ENCODE measurements at places on chromosomes 7 and 10. TPM values are rescaled to one million over a fixed set of nuclear protein-coding genes. Genes with fewer than 3 reads are reported as not detected.
A peak's percentile ranks its signal among the peaks of the same experiment; 100 is the strongest.

NKX1-2 gene
- not detected for polyA plus RNA-seq

DNA sequence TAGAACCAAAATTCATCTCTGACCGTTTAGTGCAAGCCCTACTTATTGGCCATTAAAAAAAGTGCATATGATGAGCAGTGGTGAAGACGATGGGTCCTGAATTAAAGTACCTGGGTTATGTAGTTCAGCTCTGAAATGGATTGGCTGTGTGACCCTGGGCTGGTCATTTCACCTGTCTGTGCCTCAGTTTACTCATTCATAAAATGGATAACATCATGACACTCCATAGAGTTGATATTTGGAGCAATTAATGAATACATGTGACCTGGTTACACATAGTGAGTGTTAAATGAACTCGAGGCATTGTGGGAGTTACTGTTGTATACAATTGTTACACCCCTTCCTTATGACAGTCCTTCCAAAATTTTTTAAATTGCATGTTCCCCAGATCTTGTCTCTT is 9.1 kb downstream of the MAP3K8 start:
- H3K27ac ChIP-seq, result no peak overlapping the region
- peaks cover 15% of the 10 kb centered on the region for H3K36me3 ChIP-seq
- no peaks in the 10 kb centered on the region for H3K27me3 ChIP-seq
- H3K4me3 ChIP-seq, result no peak overlapping the region

- H3K27me3 ChIP-seq, result no peaks in the 10 kb centered on the region
- no peak overlapping the region for H3K27ac ChIP-seq
- DNase-seq, result no peak
- H3K36me3 ChIP-seq, result no peaks in the 10 kb centered on the region
These were observed 93.1 kb upstream of the IFRD1 start for GRCh38 chr7:112357136-112357535.

GRCh38 chr10:102280397-102281101 is 35.2 kb downstream of the GBF1 start:
- peak overlapping the region; percentile 3 for H3K27ac ChIP-seq
- DNase-seq, result no peak
- H3K27me3 ChIP-seq, result no peaks in the 10 kb centered on the region
- peaks cover 5% of the 10 kb centered on the region for H3K36me3 ChIP-seq
- H3K4me3 ChIP-seq, result no peak overlapping the region
- H3K4me1 ChIP-seq, result peaks cover 37% of the 10 kb centered on the region

DNA sequence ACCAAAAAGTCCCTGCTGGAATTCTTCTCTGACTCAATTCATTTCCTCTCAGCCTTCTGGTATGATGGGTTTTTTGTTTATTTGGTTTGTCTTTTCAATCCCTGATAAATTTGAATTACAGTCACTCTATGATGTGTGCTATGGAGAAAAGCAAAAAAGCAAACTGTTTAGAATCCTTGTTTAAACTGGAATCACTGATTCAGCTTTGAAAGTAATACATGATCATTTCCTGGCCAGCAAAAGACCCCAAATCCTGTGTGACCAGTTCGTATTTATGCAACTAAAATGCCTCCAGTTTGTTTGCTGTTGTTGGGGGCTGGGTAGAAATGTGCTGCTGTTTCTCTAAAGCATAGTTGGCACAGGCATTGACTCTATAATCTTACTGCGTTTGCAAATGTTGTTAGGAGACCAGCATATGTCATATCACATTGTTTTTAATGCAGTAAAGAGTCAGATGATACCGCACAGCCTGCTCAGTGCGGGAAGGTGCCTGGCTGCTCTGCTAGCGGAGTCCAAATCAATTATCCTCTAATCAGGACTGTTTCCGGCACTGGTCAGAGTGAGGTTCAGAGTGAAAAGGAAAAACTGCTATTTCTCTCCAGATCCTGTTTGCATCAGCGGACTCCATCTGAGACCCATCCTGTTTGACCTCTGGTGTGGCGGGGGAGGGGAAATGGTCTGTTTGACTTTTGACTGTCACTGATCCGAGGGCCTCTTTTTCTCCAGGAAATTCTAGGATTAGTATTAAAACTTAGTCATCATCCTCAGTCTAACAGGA is 40.6 kb upstream of the ADD3 start:
- DNase-seq, result no peak
- no peak overlapping the region for H3K4me3 ChIP-seq
- H3K36me3 ChIP-seq, result no peaks in the 10 kb centered on the region
- no peaks in the 10 kb centered on the region for H3K27me3 ChIP-seq

DNA sequence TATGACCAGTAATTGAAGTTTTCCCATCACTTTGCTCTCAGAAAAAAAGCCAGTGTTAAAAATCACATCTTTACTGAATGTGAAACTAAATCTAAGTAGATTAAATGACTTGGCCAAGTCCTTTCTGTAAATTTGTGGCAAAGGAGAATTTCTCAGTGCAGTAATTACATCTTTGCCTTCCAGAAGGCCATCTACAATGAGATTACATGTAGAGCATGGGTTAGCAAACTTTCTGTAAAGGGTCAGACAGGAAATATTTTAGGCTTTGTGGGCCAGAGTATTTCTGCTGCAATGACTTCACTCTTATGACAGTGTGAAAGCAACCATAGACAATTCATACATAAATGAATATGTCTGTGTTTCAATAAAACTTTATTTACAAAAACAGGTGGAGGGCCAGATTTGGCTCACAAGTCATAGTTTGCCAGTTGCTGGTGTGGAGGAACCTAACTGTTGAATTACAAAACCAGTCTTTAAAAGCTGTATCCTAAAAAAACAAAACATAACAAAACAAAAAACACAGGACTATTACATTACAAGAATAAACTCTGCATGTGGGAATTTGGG is 191.0 kb downstream of the TAX1BP1 start:
- H3K4me1 ChIP-seq, result no peaks in the 10 kb centered on the region
- H3K4me3 ChIP-seq, result no peak overlapping the region
- no peaks in the 10 kb centered on the region for H3K27me3 ChIP-seq
- no peak for DNase-seq
- no peaks in the 10 kb centered on the region for H3K36me3 ChIP-seq

GRCh38 chr10:26464632-26465280 is 26.6 kb downstream of the APBB1IP start:
- peaks cover 8% of the 10 kb centered on the region for H3K36me3 ChIP-seq
- H3K4me1 ChIP-seq, result peaks cover 43% of the 10 kb centered on the region
- peak overlapping the region; percentile 27 for H3K27ac ChIP-seq
- no peak for DNase-seq

Data from naive thymus-derived CD4-positive, alpha-beta T cell (primary cell).